HFF-Myc (cell line): ENCODE measurements at places on chromosomes 3 and 15.

DNA sequence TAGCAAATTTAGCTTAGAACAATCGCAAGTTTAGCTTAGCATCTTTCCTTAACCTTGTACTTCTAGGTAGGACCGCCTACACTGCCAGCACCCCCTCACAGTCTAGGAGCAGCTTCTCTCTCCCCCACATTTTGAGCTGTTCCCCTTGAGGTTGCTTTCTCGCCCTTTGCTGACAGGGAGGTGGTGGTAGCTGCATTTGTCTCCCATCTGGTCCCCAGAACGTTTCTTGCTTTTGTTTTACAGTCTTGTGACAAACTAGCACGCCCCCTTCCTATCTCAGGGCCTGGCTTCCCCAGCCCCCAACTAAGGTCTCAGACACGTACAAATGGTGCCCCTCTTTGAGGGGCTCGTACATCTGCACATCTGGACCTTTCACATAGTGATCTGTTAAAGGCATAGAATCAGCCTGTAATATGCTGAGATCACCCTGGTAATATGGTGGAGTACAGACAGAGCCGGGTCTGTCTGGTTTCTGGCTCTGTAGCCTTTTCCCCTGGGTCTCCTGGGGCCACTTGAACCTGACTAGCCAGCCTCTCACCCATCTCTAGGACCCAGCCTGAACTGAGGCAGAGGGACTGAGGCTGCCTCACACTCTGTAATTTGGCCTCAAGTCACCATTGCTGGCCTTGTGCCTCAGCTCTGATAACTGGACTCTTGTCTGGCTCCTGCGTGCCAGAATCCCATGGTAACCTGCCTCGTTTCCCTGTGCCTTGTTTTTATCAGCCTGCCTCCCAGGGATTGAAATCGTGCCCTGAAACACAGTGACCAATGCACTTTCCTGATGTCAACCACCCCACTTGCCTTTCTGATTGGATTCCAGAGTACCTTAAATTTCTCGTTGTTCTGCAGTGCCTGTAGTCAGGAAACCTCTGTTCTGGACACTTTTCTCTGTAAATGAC, 27.7 kb downstream of the CRTC3 start:
- peak; percentile 24 for DNase-seq

DNA sequence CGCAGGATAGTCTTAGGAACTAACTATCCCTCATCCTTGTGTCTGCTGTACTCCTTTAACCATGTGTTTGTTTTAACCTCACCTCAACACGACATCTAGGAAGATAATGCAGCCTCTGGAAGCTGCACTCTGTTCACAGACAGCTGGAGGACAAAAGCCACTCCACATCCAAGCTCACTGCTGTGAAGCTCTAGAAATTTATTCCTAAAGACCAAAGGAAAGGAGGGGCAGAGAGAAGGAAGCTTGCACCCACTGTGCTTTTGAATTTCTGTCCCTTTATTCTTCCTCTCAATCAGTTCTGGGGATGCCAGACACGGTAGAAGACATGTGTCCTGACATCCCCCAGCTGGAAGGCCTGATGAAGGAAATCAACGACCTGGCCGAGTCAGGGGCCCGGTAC, 182.9 kb upstream of the CHRM5 start:
- no peak for DNase-seq

- no peak for DNase-seq
Measured at GRCh38 chr3:46943237-46944187, 33.0 kb downstream of the CCDC12 start.

- no peak for DNase-seq
Measured at GRCh38 chr3:113002679-113003078, 11.9 kb downstream of the GTPBP8 start.

DNA sequence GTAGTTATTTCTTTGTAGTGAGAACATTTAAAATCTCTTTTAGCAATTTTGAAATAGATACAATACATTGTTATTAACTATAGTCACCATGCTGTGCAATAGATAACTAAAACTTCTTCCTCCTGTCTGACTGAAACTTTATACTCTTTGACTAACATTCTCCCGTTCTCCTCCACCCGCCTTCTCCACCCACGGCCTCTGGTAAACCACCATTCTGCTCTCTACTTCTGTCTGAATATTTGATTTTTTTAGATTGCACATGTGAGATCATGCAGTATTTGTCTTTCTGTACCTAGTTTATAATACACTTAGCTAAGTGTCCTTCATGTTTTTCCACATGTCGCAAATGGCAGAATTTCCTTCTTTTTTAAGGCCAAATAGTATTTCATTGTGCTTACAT, 72.8 kb upstream of the RBM5 start:
- no peak for DNase-seq

DNA sequence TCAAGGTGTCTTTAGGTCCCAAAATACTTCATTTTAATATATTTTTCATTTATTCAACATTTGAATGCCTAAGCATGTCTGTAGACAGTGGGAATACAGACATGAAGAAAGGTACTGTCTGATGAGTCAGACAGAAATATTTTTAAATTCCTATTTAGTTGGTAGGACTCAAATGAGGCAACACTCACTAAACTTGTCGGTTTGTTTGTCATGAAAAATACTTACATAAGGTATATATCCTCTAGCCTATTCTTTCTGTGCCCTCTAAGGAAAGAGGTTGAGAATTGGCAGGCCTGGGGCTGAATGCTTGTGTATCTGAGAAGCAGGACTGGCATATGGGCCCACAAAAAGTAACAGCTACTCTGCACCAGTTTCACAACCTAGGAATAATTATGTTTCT, 423.6 kb upstream of the MDFIC2 start:
- DNase-seq, result no peak

- DNase-seq, result no peak
Measured at GRCh38 chr3:4245671-4246070, 57.5 kb upstream of the SETMAR start.

- no peak for DNase-seq
Measured at GRCh38 chr3:75176937-75177336, 487.2 kb upstream of the FRG2C start.

GRCh38 chr15:36899696-36900095, 200.7 kb downstream of the MEIS2 start:
- no peak for DNase-seq

DNA sequence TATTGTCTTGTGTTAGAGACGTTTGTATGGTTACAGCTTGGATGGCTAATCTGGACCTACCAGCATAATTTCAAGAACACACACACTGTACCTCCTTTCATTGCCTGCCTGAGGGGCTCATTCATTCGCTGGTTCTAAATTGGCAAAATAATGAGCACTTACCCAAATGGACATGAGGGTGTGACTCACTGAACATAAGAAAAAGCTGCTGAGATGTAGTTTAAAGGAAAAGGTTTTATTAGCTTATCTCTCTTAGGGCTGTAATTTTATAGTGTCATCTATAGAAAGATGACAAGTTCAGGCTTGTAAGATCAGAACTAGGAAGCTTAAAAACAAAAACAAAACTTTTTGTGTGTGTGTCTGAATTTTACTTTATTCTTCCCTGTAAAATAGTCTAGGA, 120.7 kb upstream of the WNT7A start:
- DNase-seq, result peak; percentile 9

DNA sequence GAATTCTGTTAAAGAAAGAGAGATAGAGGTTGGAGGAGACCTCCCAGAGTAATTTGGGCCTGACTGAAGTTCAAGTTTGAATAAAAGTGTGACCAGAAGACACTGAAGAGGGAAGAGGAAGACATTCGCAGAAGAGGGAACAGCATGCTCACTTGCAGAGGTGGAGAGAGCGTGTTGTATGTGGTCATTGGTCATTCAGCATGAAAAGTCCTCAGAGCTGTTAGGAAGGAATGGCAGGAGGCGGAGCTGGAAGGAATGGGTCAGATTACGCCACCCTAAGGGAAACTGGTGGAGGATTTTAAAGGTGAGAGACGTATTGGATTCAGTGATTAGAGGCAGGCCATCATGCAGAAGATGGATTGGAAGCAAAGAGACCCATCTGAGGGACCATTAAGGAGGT, 41.6 kb downstream of the IQCH start:
- DNase-seq, result no peak

DNA sequence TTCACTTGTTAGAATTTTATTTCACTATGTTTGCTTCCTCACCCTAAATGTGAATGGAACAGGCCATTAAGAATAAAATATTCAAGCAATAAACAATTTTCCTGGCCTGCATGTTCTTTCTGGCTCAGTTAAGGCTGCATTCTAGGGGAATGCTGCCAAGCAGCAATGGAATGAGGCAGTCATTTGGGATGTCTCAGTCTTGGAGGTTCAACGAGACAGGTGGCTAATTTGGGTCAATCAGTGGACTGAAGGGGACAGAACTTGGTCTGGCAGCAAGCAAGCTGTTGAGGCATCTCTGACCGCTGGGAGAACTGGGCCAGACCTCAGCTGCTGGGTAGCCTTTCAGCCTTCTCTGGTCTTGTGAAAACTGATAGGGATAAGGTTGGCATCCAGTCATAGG, 241.6 kb downstream of the NLGN1 start:
- DNase-seq, result no peak

DNA sequence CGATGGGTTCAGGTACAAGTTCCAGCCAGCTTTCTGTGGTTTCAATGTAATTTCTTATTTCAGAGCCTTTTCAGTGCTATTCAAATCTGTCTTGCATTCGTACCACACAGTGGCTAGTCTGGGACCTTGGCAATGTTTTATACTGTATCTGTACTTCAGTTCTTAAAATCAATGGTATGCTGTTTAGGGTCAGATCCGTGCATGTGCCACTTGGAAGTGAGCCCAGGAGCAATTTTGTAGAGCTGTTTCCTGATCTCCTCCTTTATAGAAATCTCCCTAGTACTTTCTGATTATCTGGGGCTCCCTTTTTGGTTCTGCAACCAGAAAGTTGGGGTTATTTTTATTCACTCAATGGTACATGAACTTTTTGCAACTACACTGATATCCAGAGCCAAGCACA, 59.5 kb upstream of the NDUFB4 start:
- DNase-seq, result no peak

GRCh38 chr15:89436560-89437311, 59.6 kb downstream of the RHCG start:
- DNase-seq, result no peak

DNA sequence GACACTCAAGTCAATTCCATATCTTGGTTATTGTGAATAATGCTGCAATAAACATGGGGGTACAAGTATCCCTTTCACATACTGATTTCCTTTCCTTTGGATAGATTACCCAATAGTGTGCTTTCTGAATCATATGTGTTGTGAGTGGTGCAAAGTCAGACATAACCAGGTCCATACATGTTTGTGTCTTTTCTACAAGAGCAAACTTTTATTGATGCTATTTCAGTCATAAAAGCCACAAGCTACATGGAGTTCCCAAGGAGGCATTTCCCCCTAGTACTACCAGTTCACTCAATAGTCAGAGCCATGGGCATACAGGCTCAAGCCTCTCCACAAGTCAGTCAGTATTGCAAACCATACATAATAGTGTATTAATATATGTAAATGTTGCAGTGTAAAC, 10.1 kb downstream of the CEP63 start:
- no peak for DNase-seq

- no peak for DNase-seq
Measured at GRCh38 chr15:72375501-72375845, 341 bp downstream of the HEXA start.

GRCh38 chr15:98893401-98893800, 114.2 kb downstream of the PGPEP1L start:
- no peak for DNase-seq

GRCh38 chr15:77991029-77991406, 86.5 kb downstream of the TBC1D2B start:
- DNase-seq, result no peak

DNA sequence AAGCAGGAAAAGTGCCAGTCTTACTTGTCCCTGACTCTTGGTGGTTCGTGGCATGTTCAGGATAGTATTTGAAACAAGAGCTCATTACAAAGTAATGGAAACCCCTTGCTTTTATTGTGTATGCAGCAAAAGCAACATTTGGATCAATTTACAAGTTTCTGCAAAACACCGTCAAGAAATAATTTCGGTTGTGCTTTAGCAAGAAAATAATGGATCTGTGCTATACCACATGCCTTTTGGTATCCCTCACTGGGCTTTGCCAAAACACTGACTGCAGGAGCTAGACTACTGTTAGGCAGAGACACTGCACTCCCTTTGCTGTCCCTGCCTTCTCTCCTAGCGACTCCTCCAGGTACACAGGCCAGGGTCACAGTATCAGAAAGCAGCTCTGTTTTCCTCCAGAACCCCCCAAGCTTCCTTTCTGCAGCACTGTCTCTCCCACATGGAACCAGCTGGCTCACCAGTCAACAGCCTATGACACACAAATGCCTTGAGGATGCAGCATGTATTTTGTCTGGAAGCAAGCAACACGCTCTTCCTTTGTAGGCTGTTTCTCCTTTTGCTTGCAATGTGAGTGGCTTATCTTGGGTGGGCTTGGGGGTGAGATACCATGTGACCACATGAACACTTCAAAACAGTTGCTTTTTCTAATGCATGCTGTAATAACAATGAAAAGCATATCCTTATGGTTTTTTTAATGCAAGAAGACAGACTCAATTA, 111.4 kb downstream of the PGPEP1L start:
- DNase-seq, result no peak

DNA sequence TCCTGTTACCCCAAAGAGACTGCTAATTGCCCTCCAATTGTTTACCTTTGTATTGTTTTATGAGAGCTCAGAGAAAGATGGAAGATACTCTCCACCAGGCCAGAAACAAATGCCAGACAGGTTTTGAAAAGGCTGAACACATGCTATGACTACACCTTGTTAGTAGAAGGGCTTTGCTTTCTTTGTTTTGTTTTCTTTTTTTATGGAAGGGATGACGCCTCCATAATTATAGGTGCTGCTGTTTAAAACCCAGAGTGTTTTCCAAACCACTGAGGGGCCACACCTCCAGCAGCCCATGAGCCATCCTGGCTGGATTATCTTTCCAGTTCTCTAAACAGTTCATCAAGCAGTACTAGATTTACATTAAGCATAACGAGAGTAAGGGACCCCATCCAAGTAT, 5.6 kb upstream of the FOXP1 start:
- DNase-seq, result no peak

DNA sequence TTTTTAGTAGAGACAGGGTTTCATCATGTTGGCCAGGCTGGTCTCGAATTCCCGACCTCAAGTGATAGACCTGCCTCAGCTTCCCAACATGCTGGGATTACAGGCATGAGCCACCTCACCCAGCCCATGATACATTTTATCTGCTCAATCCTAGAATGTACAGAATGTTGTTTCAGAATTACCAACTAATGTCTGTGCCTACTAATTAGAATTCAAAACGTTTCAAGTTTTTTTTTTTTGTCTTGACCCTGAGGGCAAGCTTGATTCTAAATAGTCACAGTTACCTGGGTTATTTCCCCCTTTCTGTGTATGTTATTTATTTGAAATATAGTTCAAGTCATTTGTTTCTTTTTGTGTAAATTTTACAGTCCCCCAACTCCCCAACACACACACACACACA, 5.3 kb upstream of the KIF23 start:
- DNase-seq, result no peak

DNA sequence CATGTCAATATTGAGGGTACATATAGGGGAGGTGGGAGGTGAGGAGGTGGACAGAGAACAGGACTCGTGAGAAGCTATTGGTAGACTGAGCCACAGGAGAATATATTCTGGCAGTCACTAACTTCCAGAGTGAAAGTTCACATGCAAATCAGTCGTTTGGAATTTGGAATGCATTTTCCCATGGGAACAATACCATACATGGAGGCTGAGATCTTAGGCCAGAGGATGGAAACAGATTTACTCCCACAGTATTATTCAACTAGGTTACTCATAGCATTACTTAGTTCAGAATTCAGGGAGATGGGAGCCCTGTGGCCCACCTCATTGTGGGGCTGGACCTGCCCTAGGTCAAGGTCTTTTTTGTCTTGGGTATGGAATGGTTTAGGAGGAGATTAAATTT, 36.4 kb upstream of the ABHD2 start:
- no peak for DNase-seq
